ENCODE measurements at places on chromosomes 3 and 15.
A peak's percentile ranks its signal among the peaks of the same experiment; 100 is the strongest.

GRCh38 chr15:87722941-87723691 lies 533.4 kb downstream of the NTRK3 start:
- DNase-seq: no peak

DNA sequence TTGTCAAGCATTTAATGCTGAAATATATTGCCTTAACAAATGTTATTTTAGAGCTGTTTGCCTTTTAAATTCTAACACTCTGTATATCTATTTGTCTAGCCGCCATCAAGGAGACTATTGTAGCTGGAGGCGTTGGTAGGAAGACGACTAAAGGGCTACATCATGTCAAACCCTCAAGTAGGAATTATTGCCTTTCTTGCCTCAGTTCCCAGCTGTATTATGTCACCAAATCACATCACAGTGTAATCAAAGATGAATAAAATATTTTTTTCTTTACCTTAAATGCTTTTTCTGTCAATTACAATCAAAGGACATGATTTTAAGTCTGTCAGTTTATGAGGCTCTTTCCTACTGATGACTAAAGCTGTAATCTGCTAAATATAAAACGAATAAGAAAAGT lies 233.1 kb downstream of the ZIC4 start:
- DNase-seq: no peak

- no peak for DNase-seq
Observed at GRCh38 chr3:30347679-30348216, 258.7 kb upstream of the TGFBR2 start.

- DNase-seq: no peak
Observed at GRCh38 chr3:98734735-98735134, 28.4 kb upstream of the ST3GAL6 start.

DNA sequence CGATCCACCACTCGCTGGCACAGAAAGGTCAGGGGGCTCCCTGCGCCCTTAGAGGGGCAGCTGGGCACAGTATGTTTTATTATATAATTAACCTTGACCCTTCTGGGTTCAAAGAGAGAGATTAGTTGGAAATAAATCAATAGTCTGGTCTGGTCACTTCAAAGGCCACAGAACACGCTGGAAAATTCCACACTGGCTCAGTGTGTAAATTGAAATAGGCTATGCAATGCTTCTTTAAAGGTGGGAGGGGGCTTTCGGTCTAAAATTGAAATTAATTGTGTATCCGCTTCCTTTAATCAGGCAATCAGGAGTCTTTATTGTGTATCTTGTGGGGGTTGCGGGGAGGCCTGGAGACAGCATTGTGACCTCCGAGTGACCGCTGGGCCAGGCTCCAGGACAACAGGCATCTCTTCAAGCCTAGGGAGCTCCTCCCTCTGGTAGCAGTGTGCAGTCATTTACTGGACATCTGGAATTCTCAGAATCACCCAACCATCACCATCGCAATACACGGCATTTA lies 8.0 kb downstream of the RNU5B-1 start:
- no peak for DNase-seq

GRCh38 chr15:85312486-85312885 lies 67.9 kb upstream of the AKAP13 start:
- no peak for DNase-seq

- no peak for DNase-seq
Observed at GRCh38 chr15:62637950-62638619, 404.5 kb upstream of the TPM1 start.

DNA sequence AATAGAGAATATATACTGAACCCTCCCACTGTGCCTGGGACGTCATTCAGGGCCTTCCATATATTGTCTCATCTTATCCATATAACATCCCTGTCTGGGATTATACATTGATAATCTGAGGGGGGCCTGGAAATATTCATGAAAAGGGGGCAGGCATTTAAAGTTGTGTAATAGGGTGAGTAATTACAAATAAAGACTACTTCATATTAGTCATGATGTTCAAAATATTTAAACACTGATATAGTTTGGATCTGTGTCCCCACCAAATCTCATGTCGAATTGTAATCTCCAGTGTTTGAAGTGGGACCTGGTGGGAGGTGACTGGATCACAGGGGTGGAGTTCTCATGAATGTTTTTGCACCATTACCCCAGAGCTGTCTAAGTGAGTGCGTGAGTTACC lies 97.8 kb downstream of the AQP9 start:
- no peak for DNase-seq

DNA sequence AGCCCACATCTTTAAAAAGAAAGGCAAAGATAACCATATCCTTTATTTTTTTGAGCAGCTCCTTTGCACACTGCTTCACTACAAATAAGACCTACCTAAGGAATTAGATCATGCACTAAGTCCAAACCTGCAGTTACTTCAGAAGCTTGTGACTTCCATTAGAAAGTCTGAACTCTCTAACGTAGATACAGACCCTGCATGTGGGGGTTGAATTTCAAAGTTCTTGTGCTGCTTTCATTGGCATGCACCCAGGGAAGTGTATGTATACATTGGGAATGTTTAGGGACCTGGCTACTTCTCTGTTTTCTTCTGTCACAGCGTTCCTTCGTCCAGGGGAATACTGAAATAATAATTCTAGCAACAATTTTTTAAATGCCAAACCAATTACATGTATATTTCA lies 185.2 kb upstream of the IL12A start:
- DNase-seq: no peak

DNA sequence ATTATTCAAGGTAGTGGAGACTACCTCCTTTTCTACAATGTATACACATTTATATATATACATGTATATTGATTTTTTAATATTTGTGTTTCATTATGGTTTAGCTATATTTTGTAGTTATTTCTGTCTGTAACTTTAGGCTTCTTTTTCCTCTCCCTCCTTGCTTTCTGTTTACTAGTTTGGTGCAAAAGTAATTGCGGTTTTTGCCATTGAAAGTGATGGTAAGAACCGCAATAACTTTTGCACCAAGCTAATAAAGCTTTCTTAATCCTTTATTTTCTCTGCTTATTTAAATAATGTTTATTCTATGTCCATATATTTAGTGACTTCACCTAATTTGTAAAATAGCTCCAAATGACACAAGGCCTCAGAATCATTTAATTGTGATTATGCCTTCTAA lies 195.3 kb upstream of the PLSCR5 start:
- DNase-seq: no peak

DNA sequence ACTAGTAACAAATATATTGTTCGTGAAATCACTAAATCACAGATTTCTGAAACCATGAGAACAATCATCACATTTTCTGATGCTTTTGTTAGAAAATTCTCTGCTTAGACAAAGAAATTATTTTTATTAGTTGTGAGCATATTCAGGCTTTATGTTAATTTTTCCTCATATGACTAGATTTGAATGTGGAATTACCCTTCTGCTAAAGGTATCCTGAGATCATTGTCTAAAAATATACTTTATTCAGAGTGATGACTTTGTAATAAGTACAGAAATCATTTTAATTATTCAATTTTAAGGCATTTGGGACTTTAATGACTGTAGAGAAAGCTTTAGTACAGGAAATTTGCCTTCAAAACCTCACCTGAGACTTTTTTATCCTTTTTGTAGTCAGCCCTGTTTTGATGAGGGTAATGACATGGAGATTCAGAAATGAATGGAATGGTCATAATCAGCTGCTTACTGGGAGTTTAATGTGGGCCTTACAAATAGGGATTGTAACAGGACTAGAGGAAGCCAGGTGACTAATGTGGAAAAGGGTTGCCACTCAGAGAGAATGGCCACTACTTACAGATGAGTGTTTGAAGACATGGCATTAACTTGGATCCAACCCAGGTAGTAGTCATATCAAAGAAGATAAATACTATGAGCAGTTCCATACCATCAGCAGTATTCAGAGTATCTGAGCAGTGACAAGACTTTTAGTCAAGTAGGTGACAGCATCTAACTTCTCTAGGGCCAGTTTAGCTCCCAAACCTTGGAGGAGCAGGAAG lies 148.3 kb downstream of the MBNL1 start:
- DNase-seq: no peak

- no peak for DNase-seq
Observed at GRCh38 chr15:71610728-71611552, 199.4 kb upstream of the NR2E3 start.

GRCh38 chr15:93830221-93831080 lies 400.9 kb upstream of the MCTP2 start:
- DNase-seq: no peak

- DNase-seq: no peak
Observed at GRCh38 chr3:62131620-62132019, 241.7 kb downstream of the FEZF2 start.

DNA sequence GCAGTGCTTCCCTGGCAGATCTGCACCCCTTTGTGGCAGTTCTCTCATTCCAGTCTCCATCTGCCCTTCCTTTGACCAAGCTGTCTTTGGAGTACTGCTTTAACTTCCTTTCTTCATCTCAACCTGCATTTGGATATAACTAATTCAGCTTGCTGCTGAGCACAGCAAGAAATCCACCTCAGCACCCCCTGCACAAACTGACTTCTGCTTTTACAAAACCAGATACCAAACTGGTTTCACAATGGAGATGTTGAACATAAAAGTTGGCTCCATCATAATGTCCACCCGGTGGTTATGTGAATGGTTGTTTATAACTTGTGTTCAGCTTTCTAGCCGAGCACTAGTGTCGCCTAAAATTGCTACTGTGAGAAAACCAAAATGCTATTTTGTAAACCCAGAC lies 341.1 kb upstream of the SEMA6D start:
- no peak for DNase-seq

DNA sequence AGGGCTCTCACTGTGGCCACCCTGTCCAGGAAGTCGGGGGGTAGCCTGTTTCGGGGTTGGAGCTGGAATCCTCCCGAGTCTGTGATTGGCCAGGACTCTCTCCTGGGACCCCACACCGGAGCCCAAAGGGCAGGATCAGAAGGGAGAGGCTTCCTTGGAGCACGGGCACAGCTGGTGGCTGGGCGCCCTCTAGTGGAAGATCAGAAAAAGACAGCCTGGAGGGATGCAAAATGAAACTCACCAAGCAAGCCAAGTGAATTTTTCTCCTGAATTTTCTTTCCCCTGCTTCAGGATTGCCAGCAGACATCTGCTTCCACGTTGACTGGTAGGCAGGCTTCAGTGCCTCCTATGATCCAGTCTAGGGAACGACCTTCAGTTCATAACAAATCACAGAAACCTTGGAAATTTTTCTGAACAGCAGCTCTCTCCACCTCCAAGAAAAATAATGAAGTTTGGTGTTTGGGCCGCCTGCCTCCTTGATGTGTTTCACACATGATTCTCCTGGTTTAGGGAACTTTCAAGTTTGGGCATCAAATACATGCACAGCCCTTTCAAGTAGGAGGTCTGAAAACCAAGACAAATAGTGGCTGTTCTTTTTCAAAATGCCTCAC lies 224.6 kb downstream of the VPS13C start:
- peak; percentile 44 for DNase-seq

GRCh38 chr15:40060236-40060961 lies 21.4 kb upstream of the SRP14 start:
- no peak for DNase-seq

GRCh38 chr3:85586018-85586417 lies 627.2 kb downstream of the CADM2 start:
- no peak for DNase-seq

DNA sequence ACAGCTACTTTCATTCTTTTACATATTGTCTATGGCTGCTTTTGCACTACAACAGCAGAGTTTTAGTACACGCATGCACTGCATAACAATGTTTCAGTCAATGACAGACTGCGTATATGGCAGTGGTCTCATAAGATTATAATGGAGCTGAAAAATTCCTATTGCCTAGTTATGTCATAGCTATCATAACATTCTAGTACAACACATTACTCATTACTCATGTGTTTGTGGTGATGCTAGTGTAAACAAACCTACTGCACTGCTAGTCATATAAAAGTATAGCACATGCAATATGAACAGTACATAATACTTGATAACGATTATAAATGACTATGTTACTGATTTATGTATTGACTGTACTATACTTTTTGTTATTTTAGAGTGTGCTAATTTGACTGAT lies 47.9 kb downstream of the QTRT2 start:
- no peak for DNase-seq

DNA sequence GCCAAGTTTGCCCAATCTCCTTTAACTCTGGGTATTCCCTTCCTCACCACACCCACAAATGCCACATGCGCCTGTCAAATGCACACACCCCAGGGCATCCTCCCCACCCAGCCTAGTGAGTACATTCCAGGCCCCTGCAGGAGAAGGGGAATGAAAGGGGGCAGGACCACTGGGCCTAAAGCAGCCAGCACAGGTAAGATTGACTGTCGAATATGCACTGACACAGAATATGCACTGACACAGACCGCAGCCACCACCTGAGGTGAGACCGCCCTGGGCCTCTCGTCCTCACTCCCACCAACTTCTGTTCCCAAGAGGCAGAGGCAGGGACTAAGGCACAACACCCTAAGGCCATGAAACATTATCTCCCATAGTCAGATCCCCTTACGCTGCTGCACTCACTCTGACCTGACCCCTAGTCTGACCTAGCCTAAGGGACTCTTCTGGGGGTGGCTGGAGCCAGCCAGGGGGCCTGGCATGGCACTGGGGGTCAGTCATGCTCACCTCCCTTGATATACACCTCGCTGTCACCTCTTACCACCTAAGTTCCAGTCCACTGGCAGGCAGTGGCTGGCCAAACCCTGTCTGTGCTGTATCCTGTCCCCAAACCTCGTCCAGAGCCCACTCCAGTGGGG lies 10.8 kb downstream of the AP3B2 start:
- no peak for DNase-seq

DNA sequence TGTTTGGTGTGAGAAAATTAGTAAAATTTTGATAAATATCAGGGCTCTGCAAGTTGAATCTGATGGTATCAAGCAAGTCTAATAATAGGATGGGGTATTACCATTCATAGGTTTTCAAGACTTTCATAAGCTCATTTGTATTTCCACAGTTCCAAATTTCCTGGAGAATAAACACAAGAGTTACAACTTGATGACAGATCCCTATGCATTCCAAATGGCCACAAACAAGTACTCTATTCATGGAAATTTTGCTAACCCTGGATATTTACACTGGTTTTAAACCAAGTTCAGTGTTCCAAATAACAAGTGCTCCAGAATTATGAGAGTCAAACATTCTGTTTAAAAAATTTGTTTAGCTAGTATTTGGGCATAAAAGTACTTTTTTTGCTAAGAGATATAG lies 75.0 kb upstream of the CNTN6 start:
- no peak for DNase-seq

DNA sequence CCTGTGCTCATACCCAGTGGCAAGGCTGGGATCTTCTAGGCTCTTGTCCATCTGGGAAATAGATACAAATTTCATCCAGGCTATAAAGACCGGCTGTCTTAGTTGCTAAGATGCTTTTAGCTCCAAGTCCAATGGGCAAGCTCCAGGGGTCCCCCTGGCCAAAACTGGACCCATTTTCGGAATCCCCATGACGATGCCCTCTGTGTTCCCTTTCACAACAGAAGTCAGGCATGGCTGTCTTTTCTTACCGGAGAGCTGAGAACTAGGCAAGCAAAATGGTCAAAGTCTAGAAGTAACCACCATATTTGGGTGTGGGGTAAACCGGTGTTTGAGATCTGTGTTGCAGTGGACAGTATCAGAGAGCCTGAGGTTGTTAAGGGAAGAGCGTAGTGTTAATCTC lies 1.0 kb downstream of the GLYCTK start:
- no peak for DNase-seq

- DNase-seq: no peak
Observed at GRCh38 chr3:193932576-193932975, 203.4 kb upstream of the HES1 start.

Measured in inflammatory macrophage (primary cell).